ENCODE measurements at places on chromosomes 7 and 10. TPM values are rescaled to one million over a fixed set of nuclear protein-coding genes. Genes with fewer than 3 reads are reported as not detected.

DNA sequence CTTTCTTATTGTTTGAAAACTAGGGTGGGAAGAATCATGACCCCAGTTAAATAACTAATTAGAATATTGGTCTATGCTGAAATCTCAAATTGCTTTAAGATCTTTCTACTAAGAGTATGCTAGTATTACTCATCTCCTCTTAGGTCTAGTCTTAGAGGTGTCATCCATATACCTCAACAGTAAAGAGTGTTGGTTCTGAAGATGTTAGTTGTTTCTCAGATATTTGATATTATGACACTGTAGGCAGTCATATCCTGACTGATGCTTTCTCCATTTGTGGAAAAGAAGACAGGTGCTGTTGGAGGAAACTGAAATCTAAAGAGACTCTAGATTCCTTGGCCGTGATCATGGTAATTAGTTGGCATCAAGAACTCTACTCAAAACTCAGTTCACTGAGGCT, 21.2 kb downstream of the BPGM start:
- H3K4me3 ChIP-seq, result no peak overlapping the region
- H3K4me1 ChIP-seq, result no peaks in the 10 kb centered on the region
- peaks cover 4% of the 10 kb centered on the region for H3K36me3 ChIP-seq
- DNase-seq, result no peak

The NUTM2B gene
- total RNA-seq, result 0.20 TPM

GRCh38 chr10:95266674-95267095, 24.1 kb downstream of the PDLIM1 start:
- H3K27me3 ChIP-seq, result no peaks in the 10 kb centered on the region
- H3K36me3 ChIP-seq, result no peaks in the 10 kb centered on the region
- no peak overlapping the region for H3K27ac ChIP-seq

The PTPRE gene
- total RNA-seq, result 36.5 TPM

DNA sequence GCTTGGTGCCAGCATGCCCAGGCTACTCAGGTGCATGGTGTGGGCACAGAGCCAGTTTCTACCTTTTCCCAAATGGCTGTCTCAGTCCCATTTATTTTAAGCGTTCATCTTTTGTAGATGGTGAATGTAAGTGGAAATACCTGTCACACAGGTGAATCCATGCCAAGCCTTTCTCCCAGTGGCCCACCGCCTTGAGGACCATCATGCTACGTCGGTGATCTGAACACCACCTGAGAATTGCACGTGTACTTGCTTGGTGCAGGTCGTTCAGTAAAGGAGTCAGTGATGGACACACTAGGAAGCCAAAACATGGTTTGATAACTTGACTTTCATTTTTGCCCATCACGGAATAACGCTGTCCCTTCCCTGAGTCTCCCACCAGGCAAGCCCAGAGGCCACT, 666.7 kb upstream of the FOXK1 start:
- DNase-seq, result no peak
- no peak overlapping the region for H3K27ac ChIP-seq
- H3K27me3 ChIP-seq, result no peaks in the 10 kb centered on the region
- H3K4me3 ChIP-seq, result no peak overlapping the region
- peaks cover 17% of the 10 kb centered on the region for H3K4me1 ChIP-seq

The PDK4 gene
- 24.5 TPM for total RNA-seq

DNA sequence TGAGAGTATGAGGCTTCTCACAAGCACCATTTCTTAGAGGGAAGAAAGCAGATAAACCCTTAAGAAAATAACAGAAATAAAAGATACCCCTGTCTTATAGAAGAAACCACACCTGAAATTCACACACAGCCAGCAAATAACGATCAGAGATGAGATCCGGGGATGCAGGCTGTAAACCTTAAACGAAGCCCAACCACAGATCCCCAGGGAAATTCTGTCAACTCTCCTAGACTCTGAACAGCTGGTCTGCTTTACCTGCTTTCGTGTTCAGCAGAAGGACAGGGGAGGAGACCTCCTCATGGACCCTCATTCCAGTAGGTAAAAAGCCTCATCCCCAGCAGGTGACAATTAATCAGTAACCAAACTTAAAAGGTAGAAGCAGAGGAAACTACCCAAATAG, 45.0 kb downstream of the VOPP1 start:
- no peaks in the 10 kb centered on the region for H3K27me3 ChIP-seq
- H3K27ac ChIP-seq, result no peak overlapping the region
- DNase-seq, result no peak
- peaks cover 12% of the 10 kb centered on the region for H3K4me1 ChIP-seq

The TSPAN15 gene
- total RNA-seq, result 27.2 TPM

DNA sequence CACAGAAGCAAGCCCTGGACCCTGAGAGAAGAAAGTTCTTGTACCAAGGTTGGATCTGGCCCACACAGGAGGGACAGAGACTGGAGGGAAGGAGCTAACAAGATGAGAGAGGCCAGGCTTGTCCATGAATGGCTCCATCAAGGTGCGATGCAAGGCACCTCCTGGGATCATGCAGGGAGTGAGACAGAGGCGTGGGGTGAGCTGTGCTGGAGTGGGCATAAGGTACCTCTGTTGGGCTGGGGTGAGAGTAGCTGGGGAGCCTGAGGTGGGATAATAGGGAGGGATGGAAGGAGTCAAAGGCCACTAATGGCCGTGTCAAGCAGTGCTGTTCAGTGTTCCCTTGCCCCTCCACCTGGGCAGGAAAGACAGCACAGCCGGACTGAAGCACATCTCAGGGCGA, 9.9 kb downstream of the TMEM72 start:
- peaks cover 5% of the 10 kb centered on the region for H3K4me1 ChIP-seq
- no peak overlapping the region for H3K27ac ChIP-seq
- no peak overlapping the region for H3K4me3 ChIP-seq
- no peak for DNase-seq
- peaks cover 3% of the 10 kb centered on the region for H3K36me3 ChIP-seq

GRCh38 chr7:102967798-102968197, 55.0 kb downstream of the LRRC17 start:
- no peaks in the 10 kb centered on the region for H3K36me3 ChIP-seq
- no peaks in the 10 kb centered on the region for H3K27me3 ChIP-seq
- no peak overlapping the region for H3K4me3 ChIP-seq
- H3K4me1 ChIP-seq, result no peaks in the 10 kb centered on the region
- no peak overlapping the region for H3K27ac ChIP-seq
- no peak for DNase-seq

The CPXM2 gene
- 12.7 TPM for total RNA-seq

DNA sequence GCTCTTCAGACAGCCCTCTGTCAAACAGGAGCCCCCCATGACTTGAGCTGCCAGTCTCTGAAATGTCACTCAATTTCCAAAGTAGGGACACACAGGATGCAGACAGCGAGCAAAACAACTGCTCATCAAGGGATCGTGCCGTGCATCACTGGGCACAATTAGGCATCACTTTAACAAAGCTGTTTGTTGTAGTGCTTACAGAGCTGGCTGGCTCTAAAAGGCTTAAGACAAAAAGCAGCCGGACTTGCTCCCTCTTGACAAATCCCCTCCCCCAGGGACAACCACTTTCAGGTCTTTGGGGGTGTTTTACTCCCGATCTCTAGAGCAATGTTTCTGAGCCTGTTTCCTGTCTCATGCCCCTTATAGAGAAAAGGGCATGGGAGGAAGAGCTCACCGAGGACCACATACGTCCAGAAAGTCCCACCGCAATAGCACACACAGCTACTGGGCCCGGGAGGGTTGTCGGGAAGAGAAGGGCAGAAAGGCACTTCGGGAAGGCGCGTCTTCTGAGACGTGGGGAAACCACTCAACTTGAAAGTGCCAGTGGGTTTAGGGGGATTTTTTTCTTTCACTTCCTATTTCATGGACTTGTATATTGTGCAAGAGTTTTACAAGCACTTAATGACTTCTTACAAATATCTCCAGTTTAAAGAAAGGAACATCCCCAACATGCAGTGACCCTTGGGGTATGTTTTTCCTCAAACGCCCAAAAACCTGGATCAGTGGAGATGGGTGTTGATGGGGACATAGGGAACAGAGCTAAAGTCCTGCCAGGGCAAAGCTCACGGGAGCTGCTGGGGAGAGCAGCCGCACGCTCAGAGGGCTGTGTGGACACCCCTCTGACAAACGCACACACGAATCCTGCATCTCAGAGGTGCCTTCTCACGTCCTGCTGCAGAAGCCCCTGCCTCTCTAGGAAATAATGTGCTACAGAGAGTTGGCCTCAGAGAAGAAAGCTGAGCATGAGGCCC, 27.1 kb downstream of the LRRC20 start:
- no peak overlapping the region for H3K4me3 ChIP-seq
- no peak for DNase-seq
- H3K27me3 ChIP-seq, result no peaks in the 10 kb centered on the region
- no peak overlapping the region for H3K27ac ChIP-seq
- no peaks in the 10 kb centered on the region for H3K36me3 ChIP-seq

- no peak overlapping the region for H3K4me3 ChIP-seq
- no peaks in the 10 kb centered on the region for H3K27me3 ChIP-seq
- peaks cover 11% of the 10 kb centered on the region for H3K4me1 ChIP-seq
- H3K36me3 ChIP-seq, result no peaks in the 10 kb centered on the region
These were observed 158.4 kb downstream of the COBL start for GRCh38 chr7:51158211-51158610.

- H3K36me3 ChIP-seq, result no peaks in the 10 kb centered on the region
- H3K27me3 ChIP-seq, result no peaks in the 10 kb centered on the region
- DNase-seq, result no peak
- H3K4me3 ChIP-seq, result no peak overlapping the region
These were observed 88.0 kb upstream of the PFKP start for GRCh38 chr10:2979306-2979705.

DNA sequence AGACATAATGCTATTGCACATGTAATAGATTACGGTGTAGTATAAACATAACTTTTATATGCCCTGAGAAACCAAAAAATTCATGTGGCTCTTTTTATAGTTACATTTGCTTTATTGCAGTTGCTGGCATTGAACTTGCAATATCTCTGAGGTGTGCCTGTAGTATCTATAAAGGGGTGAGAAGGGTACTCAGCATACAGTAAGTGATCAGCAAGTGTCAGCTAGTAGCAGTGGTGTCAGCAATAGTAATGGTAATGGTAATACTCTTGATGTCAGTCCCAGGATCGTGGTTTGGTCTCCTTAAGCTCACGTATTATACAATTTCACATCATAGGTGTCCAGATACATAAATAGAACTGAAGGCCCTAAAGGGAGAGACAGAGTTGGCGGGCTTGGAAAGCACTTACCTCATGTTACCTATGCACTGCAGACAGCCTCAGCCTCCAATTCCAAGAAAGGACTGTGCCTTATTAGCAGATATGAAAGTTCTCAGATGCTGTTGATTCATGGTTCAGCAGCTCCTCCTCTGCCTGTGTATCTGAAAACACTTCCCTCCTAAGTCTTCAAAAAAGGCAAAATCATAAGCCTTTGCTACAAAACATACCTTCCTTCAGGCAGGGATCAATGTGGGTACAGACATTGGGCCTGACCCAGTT, 6.6 kb upstream of the GIMAP7 start:
- DNase-seq, result no peak
- no peaks in the 10 kb centered on the region for H3K36me3 ChIP-seq
- H3K27ac ChIP-seq, result no peak overlapping the region
- no peak overlapping the region for H3K4me3 ChIP-seq

DNA sequence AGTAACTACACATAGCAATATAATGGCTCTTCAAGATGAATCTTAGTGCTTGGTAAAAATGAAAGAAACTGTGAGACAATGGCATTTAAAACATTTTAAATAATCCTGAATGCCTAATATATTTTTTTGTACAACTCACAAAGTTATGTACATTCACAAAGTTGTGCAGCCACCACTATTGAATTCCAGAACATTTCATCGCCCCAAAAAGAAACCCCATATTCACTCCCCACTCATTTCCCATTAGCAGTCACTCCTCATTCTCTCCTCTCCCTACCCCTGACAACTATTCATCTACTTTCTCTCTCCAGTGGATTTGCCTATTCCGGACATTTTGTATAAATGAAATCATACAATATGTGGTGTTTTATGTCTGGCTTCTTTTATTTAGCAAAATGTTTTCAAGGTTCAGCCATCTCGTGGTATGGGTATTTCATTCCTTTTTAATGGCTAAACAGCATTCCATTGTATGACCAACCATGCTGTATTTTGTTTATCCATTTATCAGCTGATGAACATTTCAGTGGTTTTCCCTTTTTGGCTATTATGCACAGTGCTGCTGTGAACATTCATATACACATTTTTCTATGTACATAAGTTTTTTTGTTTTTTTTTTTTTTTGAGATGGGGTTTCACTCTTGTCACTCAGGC, 34.7 kb downstream of the ENTPD7 start:
- peaks cover 17% of the 10 kb centered on the region for H3K36me3 ChIP-seq
- no peak overlapping the region for H3K4me3 ChIP-seq
- no peaks in the 10 kb centered on the region for H3K4me1 ChIP-seq
- H3K27me3 ChIP-seq, result no peaks in the 10 kb centered on the region
- no peak for DNase-seq
- H3K27ac ChIP-seq, result no peak overlapping the region

- no peak for DNase-seq
- H3K4me1 ChIP-seq, result peaks cover 7% of the 10 kb centered on the region
- no peaks in the 10 kb centered on the region for H3K36me3 ChIP-seq
These were observed 5.6 kb upstream of the POLD2 start for GRCh38 chr7:44128721-44129582.

The PLPP4 gene
- total RNA-seq, result 37.4 TPM

GRCh38 chr10:14259696-14260566, 70.8 kb downstream of the FRMD4A start:
- no peaks in the 10 kb centered on the region for H3K27me3 ChIP-seq
- H3K36me3 ChIP-seq, result no peaks in the 10 kb centered on the region
- peaks cover 15% of the 10 kb centered on the region for H3K4me1 ChIP-seq
- no peak overlapping the region for H3K27ac ChIP-seq
- no peak overlapping the region for H3K4me3 ChIP-seq

- no peaks in the 10 kb centered on the region for H3K27me3 ChIP-seq
- H3K4me3 ChIP-seq, result no peak overlapping the region
- H3K36me3 ChIP-seq, result no peaks in the 10 kb centered on the region
- no peak overlapping the region for H3K27ac ChIP-seq
These were observed 73.2 kb upstream of the CHST15 start for GRCh38 chr10:124166431-124167125.

DNA sequence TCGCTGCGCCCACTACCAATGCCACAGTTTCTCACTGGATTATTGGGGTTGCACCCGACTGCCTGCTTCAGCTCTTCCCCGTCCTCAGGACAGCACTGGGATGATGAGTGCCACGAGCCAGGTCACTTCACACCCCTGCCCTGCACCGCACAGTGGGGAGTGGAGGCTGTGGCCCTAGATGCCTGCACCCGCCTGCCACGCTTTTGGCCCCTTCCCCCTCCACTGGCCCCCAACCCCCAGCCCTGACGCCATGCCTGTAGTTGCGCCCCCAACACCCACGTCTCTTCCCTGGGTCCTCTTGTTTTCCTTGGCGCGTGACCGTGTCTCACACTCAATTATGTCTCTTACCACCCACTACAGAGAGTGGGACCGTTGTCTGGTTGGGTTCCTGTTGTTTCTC, 134.3 kb downstream of the VIPR2 start:
- no peaks in the 10 kb centered on the region for H3K36me3 ChIP-seq
- H3K4me3 ChIP-seq, result no peak overlapping the region
- H3K27ac ChIP-seq, result no peak overlapping the region
- no peak for DNase-seq

- H3K4me3 ChIP-seq, result no peak overlapping the region
- H3K4me1 ChIP-seq, result peaks cover 6% of the 10 kb centered on the region
- DNase-seq, result no peak
These were observed 33.0 kb upstream of the PLXNA4 start for GRCh38 chr7:132609222-132609621.

- H3K27ac ChIP-seq, result no peak overlapping the region
- no peaks in the 10 kb centered on the region for H3K36me3 ChIP-seq
- H3K4me3 ChIP-seq, result no peak overlapping the region
- no peaks in the 10 kb centered on the region for H3K27me3 ChIP-seq
- DNase-seq, result no peak
These were observed 739.9 kb downstream of the XPNPEP1 start for GRCh38 chr10:109183366-109183765.
